ENCODE measurements at places on chromosomes 7 and 10. TPM values are rescaled to one million over a fixed set of nuclear protein-coding genes. Genes with fewer than 3 reads are reported as not detected.

FAM221A gene
- total RNA-seq = 4.3 TPM

PRF1 gene
- not detected for total RNA-seq

SAMD9L gene
- total RNA-seq = 8.0 TPM

SLC16A9 gene
- total RNA-seq = 0.26 TPM

RSPH10B2 gene
- total RNA-seq = 0.39 TPM

RHEB gene
- 52.7 TPM for total RNA-seq

PDE6C gene
- not detected for total RNA-seq

NKX6-2 gene
- total RNA-seq = not detected

HACD1 gene
- 12.9 TPM for total RNA-seq

C7orf57 gene
- not detected for total RNA-seq

HOXA6 gene
- total RNA-seq = 1.9 TPM

ATOH7 gene
- not detected for total RNA-seq

STRIP2 gene
- 2.3 TPM for total RNA-seq

ANKRD61 gene
- under 0.01 TPM for total RNA-seq

TAC1 gene
- total RNA-seq = not detected

ENTPD1 gene
- total RNA-seq = 6.2 TPM

DYNC1I1 gene
- total RNA-seq = 14.0 TPM

CPED1 gene
- 1.0 TPM for total RNA-seq

C7orf33 gene
- not detected for total RNA-seq

PDE1C gene
- 0.13 TPM for total RNA-seq

MAPK8 gene
- 46.3 TPM for total RNA-seq

WNT8B gene
- total RNA-seq = under 0.01 TPM

PAX4 gene
- total RNA-seq = not detected

CADPS2 gene
- 49.2 TPM for total RNA-seq

NKX2-3 gene
- not detected for total RNA-seq

PPP1R3A gene
- total RNA-seq = not detected

SPDYE2B gene
- not detected for total RNA-seq

STOX1 gene
- total RNA-seq = 0.13 TPM

GRM3 gene
- total RNA-seq = not detected

ACBD7 gene
- total RNA-seq = 3.1 TPM

ASIC3 gene
- under 0.01 TPM for total RNA-seq

CPA2 gene
- total RNA-seq = not detected

CFAP70 gene
- 0.13 TPM for total RNA-seq

PIK3AP1 gene
- under 0.01 TPM for total RNA-seq

PNLIPRP1 gene
- total RNA-seq = not detected

HOXA13 gene
- total RNA-seq = not detected

CCDC172 gene
- total RNA-seq = not detected

NRCAM gene
- 3.3 TPM for total RNA-seq

ZNF853 gene
- total RNA-seq = 4.6 TPM

RGS10 gene
- total RNA-seq = 2.3 TPM

NUTM2B gene
- under 0.01 TPM for total RNA-seq

PVRIG gene
- not detected for total RNA-seq

NPTX2 gene
- 6.7 TPM for total RNA-seq

SSC4D gene
- total RNA-seq = 0.63 TPM

CDK14 gene
- 1.2 TPM for total RNA-seq

UPK3BL2 gene
- 0.90 TPM for total RNA-seq

ZNF503 gene
- total RNA-seq = 1.4 TPM

GIMAP4 gene
- 169 TPM for total RNA-seq

MTURN gene
- total RNA-seq = 15.0 TPM

ACTR3C gene
- total RNA-seq = 4.7 TPM

Measured in dermis microvascular lymphatic vessel endothelial cell (primary cell).